Heart left ventricle (tissue), 16 donors: ENCODE measurements at places on chromosomes 13 and 19.

DNA sequence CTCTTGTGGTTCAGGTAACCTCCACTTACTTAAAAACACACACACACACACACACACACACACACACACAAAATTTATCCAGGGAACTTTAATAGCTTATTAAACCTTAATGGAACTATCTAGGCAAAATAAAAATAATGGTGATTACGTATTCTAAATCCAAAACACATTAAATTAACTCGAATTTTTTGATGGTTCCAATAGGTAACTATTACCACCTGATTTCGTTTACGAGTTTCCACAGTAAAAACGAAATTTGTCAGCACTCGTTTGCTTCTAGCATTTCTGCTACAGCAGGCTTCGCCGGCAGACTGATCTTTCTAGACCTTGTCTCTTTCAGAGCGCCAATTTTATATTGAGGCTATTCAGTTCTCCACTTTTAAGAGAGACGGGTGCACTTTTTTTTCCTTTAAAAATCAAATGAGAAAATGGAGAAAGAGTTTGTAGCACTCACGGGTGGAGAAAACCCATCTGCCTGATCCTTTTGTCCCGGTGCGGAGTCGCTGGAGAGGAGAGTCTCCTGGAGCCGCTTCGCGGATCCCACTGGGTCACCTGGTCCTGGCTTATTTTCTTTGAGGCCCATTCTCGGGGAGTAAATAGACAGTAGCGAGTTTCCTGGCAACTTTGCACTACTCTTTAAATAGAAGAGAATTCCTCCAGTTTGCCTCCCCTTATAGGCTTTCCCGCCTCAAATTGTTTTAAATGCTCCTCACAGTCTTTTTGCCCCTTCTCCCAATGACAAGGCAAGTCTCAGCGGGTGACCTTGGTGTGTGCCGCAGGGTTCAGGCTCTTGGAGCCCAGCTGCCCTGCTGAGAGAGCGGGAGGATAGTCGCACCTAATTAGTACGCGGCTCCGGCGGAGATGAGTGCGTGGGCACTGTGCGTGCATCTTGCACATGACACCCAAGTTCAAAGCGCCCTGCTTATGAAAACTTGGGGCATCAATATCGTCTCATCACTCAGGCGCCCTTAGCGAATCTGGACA, 117.0 kb downstream of the KCNRG start:
- H3K4me3 ChIP-seq, result no peak overlapping the region
- peaks cover 22% of the 10 kb centered on the region for H3K27me3 ChIP-seq
- H3K27ac ChIP-seq, result no peak overlapping the region
- DNase-seq, result no peak

GRCh38 chr19:5903056-5903623, 450 bp downstream of the NDUFA11 start:
- H3K27me3 ChIP-seq, result no peaks in the 10 kb centered on the region
- DNase-seq, result no peak
- H3K27ac ChIP-seq, result peak overlapping the region; percentile 91
- peaks cover 22% of the 10 kb centered on the region for H3K4me1 ChIP-seq
- H3K4me3 ChIP-seq, result peak overlapping the region; percentile 98

GRCh38 chr19:36807029-36807428, 31.2 kb downstream of the ZNF790 start:
- no peak overlapping the region for H3K4me3 ChIP-seq
- no peak for DNase-seq
- peaks cover 12% of the 10 kb centered on the region for H3K36me3 ChIP-seq
- no peak overlapping the region for H3K27ac ChIP-seq
- H3K4me1 ChIP-seq, result no peaks in the 10 kb centered on the region

- no peak overlapping the region for H3K4me3 ChIP-seq
- no peaks in the 10 kb centered on the region for H3K27me3 ChIP-seq
- H3K4me1 ChIP-seq, result peaks cover 4% of the 10 kb centered on the region
- no peaks in the 10 kb centered on the region for H3K36me3 ChIP-seq
These were observed 126.6 kb upstream of the MCF2L start for GRCh38 chr13:112842343-112842856.

GRCh38 chr19:43522929-43523328, 4.1 kb downstream of the ETHE1 start:
- H3K27me3 ChIP-seq, result no peaks in the 10 kb centered on the region
- no peak overlapping the region for H3K4me3 ChIP-seq
- no peaks in the 10 kb centered on the region for H3K36me3 ChIP-seq

DNA sequence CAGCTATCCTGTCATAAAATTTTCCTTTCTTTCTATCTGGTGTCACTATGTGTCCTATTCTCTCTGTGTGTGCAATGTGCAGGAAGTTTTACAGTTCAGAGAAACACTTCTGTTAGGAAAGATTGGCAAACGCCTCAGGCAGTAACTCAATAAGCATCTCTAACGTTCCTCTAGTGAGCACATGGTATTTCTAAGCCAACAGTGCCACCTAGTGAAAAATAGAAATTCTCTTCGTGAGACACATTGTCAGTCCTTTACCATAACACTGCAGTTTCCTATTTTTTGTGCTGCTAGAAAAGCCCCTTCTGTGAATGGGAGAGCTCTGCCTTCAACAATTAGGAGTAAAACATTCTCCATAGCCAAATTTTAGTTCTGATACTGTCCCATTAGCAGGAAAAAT, 50.7 kb downstream of the ZNF723 start:
- H3K27me3 ChIP-seq, result no peaks in the 10 kb centered on the region
- no peak for DNase-seq
- no peak overlapping the region for H3K4me3 ChIP-seq
- H3K4me1 ChIP-seq, result no peaks in the 10 kb centered on the region

- DNase-seq, result no peak
- no peaks in the 10 kb centered on the region for H3K36me3 ChIP-seq
- no peak overlapping the region for H3K4me3 ChIP-seq
These were observed 21.6 kb downstream of the TMEM38A start for GRCh38 chr19:16682539-16682938.

DNA sequence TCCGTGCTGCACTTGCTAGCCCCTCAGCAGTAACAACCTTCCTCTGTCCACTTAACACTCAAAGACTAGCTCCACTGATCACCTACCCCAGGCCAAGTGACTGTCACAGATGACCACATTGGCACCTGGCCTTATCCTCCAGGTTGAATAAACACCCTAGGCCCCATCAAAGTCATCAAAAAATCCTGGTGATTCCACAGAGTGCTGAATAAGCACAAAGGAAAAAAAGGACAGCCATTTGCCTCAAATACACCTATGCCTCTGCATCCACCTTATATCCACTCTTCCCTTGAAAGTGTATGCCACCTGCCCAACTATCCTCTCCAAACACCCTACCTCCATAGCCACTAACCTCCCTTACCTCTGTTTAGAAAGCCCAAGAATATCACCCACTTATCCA, 2.7 kb downstream of the ZNF154 start:
- DNase-seq, result no peak
- peaks cover 15% of the 10 kb centered on the region for H3K4me1 ChIP-seq
- H3K4me3 ChIP-seq, result no peak overlapping the region
- H3K27me3 ChIP-seq, result no peaks in the 10 kb centered on the region

- no peak overlapping the region for H3K4me3 ChIP-seq
- peaks cover 15% of the 10 kb centered on the region for H3K27me3 ChIP-seq
These were observed 270.0 kb downstream of the NALCN start for GRCh38 chr13:101146101-101146898.

DNA sequence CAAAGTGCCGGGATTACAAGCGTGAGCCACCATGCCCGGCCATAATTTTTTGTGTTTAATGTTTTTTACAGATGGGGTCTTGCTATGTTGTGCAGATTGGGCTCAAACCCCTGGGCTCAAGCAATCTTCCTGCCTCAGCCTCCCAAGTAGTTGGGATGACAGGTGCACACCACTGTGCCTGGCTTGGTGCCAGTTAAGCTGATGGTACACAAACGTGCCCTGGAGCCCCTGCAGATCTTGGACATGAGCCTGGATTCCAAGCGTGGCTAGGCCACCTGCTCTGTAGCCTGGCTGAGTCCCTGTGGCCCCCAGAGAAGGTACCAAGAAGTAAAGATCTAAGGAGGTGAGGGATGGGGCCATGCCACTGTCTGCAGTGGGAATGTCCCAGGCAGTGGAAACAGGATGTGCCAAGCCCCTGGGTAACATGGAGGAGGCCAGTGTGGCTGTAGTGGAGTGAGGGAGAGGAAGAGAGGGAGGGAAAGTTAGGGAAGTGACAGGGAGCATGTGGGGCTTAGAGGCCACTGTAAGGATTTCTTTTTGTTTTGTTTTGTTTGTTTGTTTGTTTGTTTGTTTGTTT, 7.0 kb downstream of the PRODH2 start:
- no peak for DNase-seq
- H3K27ac ChIP-seq, result no peak overlapping the region
- H3K4me1 ChIP-seq, result no peaks in the 10 kb centered on the region
- H3K4me3 ChIP-seq, result no peak overlapping the region
- no peaks in the 10 kb centered on the region for H3K36me3 ChIP-seq
- no peaks in the 10 kb centered on the region for H3K27me3 ChIP-seq

- no peak overlapping the region for H3K4me3 ChIP-seq
- H3K27ac ChIP-seq, result no peak overlapping the region
- H3K27me3 ChIP-seq, result no peaks in the 10 kb centered on the region
- no peak for DNase-seq
These were observed 1.3 kb upstream of the KBTBD6 start for GRCh38 chr13:41133951-41134350.

- no peak overlapping the region for H3K4me3 ChIP-seq
- peaks cover 18% of the 10 kb centered on the region for H3K27me3 ChIP-seq
- no peak for DNase-seq
- H3K27ac ChIP-seq, result no peak overlapping the region
These were observed 15.0 kb downstream of the GJB6 start for GRCh38 chr13:20217168-20217567.

- no peaks in the 10 kb centered on the region for H3K4me1 ChIP-seq
- no peak overlapping the region for H3K27ac ChIP-seq
- DNase-seq, result no peak
- no peaks in the 10 kb centered on the region for H3K36me3 ChIP-seq
- H3K4me3 ChIP-seq, result no peak overlapping the region
These were observed 98.9 kb upstream of the SGCG start for GRCh38 chr13:23081901-23082300.

DNA sequence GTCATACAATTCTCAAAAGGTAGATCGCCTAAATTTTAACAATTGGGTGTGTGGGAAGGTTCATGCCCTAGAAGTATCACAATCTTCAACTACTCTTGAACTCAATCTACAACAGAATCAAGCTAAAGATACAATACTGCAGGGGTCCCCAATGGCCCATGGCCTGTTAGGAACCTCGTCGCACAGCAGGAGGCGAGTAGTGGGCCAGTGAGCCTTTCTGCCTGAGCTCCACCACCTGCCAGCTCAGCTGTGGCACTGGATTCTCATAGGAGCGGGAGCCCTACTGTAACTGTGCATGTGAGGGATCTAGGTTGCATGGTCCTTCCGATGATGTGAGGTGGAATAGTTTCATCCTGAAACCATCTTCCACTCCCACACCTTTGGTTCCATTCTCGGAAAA, 230.6 kb downstream of the KLF12 start:
- H3K36me3 ChIP-seq, result no peaks in the 10 kb centered on the region
- H3K4me1 ChIP-seq, result no peaks in the 10 kb centered on the region
- H3K27ac ChIP-seq, result no peak overlapping the region

DNA sequence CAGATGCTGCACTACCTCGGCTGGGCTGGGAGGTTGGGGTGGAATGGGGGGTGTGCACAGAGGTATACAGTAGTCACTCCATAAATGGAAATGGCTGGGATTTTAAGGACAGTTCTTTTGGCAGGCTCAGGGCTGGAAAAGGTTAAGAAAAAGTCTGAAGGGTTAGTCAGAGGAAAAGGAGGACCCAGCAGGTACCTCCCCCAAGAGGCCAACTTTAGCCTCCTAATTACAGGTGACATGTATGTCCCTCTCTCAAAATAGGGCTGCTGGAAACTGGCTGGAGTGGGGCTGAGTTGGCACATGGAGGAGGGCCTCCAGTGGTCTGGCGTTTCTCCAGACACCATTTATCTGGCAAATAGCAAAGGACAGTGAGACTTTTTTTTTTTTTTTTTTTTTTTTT, 994 bp downstream of the CCDC194 start:
- no peak for DNase-seq
- no peak overlapping the region for H3K4me3 ChIP-seq
- H3K27me3 ChIP-seq, result peaks cover 16% of the 10 kb centered on the region
- H3K27ac ChIP-seq, result no peak overlapping the region

GRCh38 chr13:33817513-33817900, 442 bp upstream of the RFC3 start:
- peak overlapping the region; percentile 62 for H3K4me3 ChIP-seq
- peak overlapping the region; percentile 37 for H3K27ac ChIP-seq
- H3K27me3 ChIP-seq, result no peaks in the 10 kb centered on the region
- no peak for DNase-seq
- no peaks in the 10 kb centered on the region for H3K4me1 ChIP-seq

DNA sequence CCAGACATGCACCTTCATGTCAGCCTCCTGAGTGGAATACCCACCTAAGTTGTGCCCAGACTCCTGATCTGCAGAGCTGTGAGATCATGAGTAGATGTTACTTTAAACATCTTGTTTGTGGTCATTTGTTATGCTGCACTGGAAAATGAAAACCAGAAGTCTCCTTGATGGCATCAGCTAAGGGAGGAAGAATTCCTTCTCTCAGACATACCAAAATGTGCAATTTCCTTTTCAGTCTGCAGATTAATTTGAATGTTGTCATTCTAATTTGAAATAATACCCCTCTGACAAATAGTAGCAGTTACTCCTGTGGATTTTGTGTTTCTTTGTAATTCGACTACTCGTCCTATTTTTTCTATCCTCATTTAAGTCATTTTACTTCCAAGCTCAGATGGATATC, 59.3 kb downstream of the ITGBL1 start:
- H3K36me3 ChIP-seq, result no peaks in the 10 kb centered on the region
- H3K27ac ChIP-seq, result no peak overlapping the region
- no peak overlapping the region for H3K4me3 ChIP-seq
- no peaks in the 10 kb centered on the region for H3K4me1 ChIP-seq
- no peak for DNase-seq

- peak overlapping the region; percentile 79 for H3K27ac ChIP-seq
- H3K4me3 ChIP-seq, result peak overlapping the region; percentile 44
- H3K27me3 ChIP-seq, result no peaks in the 10 kb centered on the region
- H3K36me3 ChIP-seq, result no peaks in the 10 kb centered on the region
- DNase-seq, result peak; percentile 46
These were observed 6.4 kb downstream of the LYL1 start for GRCh38 chr19:13095934-13096927.

DNA sequence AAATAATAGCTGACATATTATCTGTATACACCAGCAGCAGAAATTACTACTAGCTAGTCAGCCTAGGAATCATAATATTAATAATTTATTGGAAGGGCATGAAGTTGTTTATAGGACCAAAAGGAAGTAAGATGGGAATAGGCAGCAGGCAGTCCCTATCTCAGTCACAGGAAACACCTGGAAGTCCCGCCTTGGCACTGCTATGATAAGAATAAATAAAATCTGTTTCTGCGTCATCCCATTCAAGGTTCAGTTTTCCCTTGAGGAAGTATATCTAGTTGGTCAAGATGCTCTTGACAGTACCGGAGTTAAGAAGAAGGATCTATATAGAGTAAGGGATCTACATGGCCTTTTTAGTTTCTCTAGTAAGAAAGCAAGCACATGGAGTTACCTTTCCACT, 830.8 kb downstream of the DIAPH3 start:
- no peak overlapping the region for H3K27ac ChIP-seq
- no peaks in the 10 kb centered on the region for H3K36me3 ChIP-seq
- DNase-seq, result no peak
- H3K4me3 ChIP-seq, result no peak overlapping the region
